ENCODE measurements at places on chromosomes 12 and 14.

- no peak for DNase-seq
Observed at GRCh38 chr12:91364471-91365184, 182.0 kb upstream of the DCN start.

- no peak for DNase-seq
Observed at GRCh38 chr14:90137807-90138206, 76.0 kb downstream of the KCNK13 start.

DNA sequence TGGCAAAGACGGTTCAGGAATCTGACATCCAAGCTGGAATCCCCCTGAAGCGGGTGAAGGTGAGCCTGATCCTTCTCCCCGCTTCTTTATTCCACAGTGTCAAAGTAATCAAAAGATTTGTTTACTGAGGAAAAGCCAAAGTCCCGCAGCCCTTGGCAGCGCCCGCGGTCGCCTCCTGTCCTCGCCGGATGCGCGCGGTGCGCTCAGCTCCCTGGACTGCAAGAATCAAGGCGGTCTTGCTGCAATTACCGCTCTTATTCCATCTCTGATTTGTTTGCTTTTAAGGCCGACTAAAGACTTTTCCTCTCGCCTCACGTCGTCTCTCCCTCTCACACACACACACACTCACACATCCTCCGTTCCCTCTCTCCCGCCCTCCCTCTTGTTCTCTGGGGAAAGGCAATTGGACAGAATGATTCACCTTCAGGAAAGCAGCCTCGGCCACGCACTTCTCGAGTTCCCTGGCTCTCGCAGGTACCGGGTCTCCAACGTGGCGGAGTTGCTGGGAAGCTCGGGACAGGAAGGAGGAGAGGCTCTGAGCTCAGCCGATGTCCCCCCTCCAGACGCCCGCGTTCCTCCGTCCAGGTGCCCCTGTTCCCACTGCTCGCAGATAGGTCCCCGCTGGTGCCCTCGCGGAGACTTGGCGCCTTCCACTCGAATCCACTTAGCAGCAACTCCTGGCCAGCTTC, 68.6 kb upstream of the USP15 start:
- no peak for DNase-seq

DNA sequence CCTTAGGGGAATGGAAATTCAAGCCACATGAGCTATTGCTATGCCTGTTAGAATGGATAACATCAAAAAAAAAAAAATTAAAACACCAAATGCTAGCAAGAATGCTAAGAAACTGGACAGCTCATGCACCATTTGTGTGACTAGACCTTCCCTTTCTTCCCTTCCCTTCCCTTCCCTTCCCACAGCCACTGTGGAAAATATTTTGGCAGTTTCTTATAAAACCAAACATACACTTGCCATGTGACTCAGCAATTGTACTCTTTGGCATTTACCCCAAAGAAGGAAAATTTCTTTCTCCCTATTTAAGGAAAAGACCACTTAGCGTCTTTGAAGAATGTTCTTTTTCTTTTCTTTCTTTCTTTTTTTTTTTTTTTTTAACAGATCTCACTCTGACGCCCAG, 49.1 kb upstream of the FKBP4 start:
- no peak for DNase-seq

DNA sequence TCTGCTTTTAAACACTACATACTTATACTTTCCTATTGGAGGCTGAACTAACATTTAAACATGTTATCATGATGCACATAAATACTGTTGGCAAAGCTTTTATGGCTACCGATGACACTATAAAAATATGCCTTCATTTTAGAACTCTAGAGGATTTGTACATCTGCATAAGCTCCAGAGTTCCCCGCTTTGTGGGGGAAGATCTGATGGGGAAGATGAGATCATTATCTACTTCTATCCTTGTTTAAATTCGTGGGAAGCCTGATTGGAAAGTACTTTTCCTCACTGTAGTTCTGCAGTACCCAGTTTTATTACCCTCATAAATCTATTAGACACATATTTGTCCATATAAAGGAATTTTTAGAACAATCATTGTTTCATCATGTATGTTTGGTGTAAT, 299.6 kb upstream of the ATP2B1 start:
- DNase-seq, result no peak

- peak; percentile 27 for DNase-seq
Observed at GRCh38 chr14:23299986-23300686, 2.5 kb downstream of the PPP1R3E start.

- no peak for DNase-seq
Observed at GRCh38 chr12:38931461-38931860, 26.1 kb upstream of the CPNE8 start.
